ENCODE measurements at places on chromosomes 7 and 10. TPM values are rescaled to one million over a fixed set of nuclear protein-coding genes. Genes with fewer than 3 reads are reported as not detected.
A peak's percentile ranks its signal among the peaks of the same experiment; 100 is the strongest.

DNA sequence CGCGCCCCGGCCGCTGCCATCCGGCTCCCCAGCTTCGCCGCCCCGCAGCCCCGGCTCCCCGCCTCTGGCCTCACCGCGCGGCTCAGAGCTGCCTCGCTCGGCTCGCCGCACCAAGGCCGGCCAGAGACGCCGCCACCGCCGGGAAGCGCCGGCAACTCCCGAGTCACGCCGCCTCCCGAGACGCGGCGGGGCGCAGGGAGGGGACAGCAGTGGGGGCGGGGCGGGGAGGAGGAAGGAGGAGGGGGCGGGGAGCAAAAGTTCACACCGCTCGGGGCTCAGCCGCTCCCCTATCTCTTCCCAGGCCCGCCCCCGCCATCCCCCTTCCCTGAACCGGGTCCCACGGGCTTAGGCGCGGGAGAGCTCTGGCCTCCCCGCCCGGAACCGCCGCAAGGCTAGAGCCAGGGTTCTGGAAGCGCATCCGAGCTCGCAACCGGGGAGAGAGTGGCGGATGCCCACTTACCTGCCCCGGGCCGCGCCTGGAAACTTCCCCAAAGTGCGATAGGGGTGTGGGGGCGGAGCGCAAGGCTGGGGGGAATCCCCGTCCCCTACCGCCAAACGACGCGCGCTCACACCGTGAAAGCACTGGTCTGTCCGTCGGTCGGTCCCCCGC lies 1.0 kb downstream of the CHST15 start:
- peak overlapping the region; percentile 82 for H3K4me3 ChIP-seq
- peaks cover 56% of the 10 kb centered on the region for H3K27me3 ChIP-seq
- no peak overlapping the region for H3K27ac ChIP-seq
- no peaks in the 10 kb centered on the region for H3K36me3 ChIP-seq
- no peaks in the 10 kb centered on the region for H3K4me1 ChIP-seq

DNA sequence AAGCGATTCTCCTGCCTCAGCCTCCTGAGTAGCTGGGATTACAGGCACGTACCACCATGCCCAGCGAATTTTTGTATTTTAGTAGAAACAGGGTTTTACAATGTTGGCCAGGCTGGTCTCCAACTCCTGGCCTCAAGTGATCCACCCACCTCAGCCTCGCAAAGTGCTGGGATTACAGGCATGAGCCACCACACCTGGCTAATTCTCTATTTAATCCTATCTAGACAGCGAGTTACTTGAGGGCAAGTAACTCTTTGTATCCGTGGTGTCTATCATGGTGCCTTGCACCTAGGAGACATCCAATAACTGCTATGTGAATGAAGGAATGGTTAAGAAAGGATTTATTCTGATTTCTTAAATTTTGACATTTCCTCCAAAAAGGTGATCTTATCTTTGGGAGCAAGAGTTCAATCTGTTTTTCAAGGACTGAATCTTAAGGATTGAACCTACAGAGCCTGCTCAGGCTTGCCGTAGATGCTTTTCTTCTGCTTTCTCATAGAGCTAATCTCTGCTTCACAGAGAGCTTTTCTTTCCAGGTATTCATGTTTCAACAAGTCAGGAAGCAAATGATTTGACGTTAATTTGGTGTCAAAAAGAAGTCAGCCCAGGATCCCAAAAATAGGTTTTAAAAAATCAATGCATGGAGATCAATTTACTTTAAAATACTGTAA lies 101.6 kb downstream of the CUL2 start:
- no peak for DNase-seq
- H3K4me1 ChIP-seq, result no peaks in the 10 kb centered on the region
- no peak overlapping the region for H3K27ac ChIP-seq
- no peaks in the 10 kb centered on the region for H3K27me3 ChIP-seq
- peaks cover 2% of the 10 kb centered on the region for H3K36me3 ChIP-seq
- H3K4me3 ChIP-seq, result no peak overlapping the region

TEX47 gene
- not detected for total RNA-seq

SPDYE1 gene
- not detected for total RNA-seq

DNA sequence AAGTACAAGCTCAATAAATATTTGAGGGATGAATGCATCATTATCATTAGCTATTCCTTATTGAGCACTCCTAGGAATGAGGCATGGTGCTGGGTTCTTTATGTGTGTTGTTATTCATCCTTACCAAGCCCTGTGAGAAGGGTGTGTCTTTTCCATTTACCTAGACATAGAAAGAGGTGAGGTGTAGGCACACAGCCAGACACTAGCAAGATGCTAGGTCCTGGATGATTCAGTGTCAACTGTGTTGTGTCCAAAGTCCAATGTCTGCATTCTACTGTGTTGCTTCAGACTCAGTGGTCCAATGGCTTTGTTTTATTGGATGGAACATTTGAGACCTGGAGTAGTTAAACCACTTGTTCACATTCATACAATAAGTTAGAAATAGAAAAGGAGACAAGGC lies 605.5 kb downstream of the LRMDA start:
- H3K27ac ChIP-seq, result no peak overlapping the region
- H3K27me3 ChIP-seq, result peaks cover 7% of the 10 kb centered on the region
- peaks cover 2% of the 10 kb centered on the region for H3K36me3 ChIP-seq
- DNase-seq, result no peak
- no peaks in the 10 kb centered on the region for H3K4me1 ChIP-seq

DNA sequence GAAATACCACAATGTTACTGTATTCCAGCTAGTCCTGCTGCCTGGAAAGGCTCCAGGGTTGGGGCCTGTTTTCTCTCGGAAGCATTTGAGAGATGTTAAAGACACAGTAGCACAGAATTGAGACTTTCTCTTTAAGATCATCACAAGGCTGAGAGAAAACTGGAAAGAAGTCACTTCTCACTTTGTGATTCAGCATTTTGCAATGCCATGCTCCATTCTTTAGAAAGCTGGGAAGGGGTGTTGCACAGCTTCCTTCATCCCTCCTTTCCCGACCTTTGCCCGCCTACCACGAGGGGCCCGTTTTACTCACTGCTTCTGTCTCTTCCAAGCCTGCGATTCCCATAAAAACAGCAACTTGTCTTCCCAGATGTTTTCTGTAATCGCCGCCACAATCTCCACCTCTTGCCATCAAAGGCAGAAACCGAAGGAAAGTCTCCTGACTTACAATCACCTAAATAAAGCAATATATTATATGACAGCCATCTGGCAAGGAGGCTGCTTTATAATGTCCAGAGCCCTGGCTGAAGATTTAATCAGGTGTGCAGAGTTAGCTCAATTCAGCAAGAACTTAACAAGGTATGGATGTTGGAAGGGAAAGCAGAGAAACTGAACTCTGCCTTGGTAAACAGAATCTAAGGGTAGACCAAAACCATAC lies 18.9 kb downstream of the NOD1 start:
- no peak for DNase-seq
- no peak overlapping the region for H3K27ac ChIP-seq
- H3K4me1 ChIP-seq, result peaks cover 6% of the 10 kb centered on the region
- H3K27me3 ChIP-seq, result no peaks in the 10 kb centered on the region
- no peak overlapping the region for H3K4me3 ChIP-seq

- no peak overlapping the region for H3K4me3 ChIP-seq
- H3K4me1 ChIP-seq, result no peaks in the 10 kb centered on the region
- H3K27ac ChIP-seq, result no peak overlapping the region
- no peak for DNase-seq
Observed at GRCh38 chr10:120616311-120616911, 159.4 kb downstream of the PLPP4 start.

DNA sequence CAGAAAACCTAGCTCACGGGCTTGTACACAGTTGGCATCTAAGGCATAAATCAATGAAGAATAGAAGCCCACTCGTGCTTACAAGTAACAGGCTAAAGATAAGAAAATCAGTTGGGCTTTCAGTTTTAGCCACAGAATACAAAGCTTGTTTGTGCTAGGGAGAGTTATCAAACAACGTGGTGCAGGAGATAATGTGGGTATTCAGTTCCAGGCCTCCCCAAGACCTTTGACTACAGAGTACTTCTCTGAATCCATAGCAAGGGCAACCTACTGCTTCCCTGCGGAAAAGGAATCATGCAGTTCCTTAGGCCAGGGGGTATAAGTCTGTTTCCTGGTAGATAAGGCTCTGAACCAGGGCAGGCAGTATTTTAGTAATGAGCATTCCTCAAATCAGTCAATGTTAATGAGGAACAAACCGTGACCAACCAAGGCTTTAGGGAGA lies 219.5 kb upstream of the CSTF2T start:
- H3K27me3 ChIP-seq, result peaks cover 11% of the 10 kb centered on the region
- DNase-seq, result no peak
- no peaks in the 10 kb centered on the region for H3K4me1 ChIP-seq
- H3K27ac ChIP-seq, result no peak overlapping the region
- H3K36me3 ChIP-seq, result no peaks in the 10 kb centered on the region
- no peak overlapping the region for H3K4me3 ChIP-seq

GRCh38 chr10:74794531-74794930 lies 31.9 kb upstream of the KAT6B start:
- H3K4me1 ChIP-seq, result peaks cover 8% of the 10 kb centered on the region
- H3K4me3 ChIP-seq, result no peak overlapping the region
- H3K27ac ChIP-seq, result no peak overlapping the region
- DNase-seq, result no peak
- H3K27me3 ChIP-seq, result no peaks in the 10 kb centered on the region

ATP5F1C gene
- total RNA-seq, result 241 TPM

GRCh38 chr10:49382826-49383225 lies 13.1 kb downstream of the DRGX start:
- no peak for DNase-seq
- no peaks in the 10 kb centered on the region for H3K4me1 ChIP-seq
- H3K27ac ChIP-seq, result no peak overlapping the region
- H3K36me3 ChIP-seq, result no peaks in the 10 kb centered on the region

EEPD1 gene
- total RNA-seq, result 1.8 TPM
